ENCODE measurements at places on chromosomes 5 and 9.

DNA sequence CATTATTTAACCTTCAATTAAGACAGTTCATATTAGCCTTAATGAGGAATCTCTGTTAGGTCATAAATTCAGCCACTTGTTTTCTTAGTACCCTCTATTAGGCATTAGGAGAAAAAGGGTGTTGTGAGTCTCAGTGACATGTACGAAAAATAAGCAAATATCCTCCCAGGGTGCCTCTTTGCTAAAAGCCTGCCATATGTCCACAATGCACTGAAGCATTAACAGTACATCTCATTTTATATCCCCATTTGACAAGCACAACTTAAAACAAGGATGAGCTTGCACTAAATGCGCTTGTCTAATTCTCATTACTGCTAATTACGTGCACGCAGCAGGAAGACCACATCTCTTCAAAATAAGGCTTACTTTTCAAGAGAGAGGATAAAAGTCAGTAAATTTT, 48.4 kb upstream of the SRFBP1 start:
- DNase-seq: no peak

DNA sequence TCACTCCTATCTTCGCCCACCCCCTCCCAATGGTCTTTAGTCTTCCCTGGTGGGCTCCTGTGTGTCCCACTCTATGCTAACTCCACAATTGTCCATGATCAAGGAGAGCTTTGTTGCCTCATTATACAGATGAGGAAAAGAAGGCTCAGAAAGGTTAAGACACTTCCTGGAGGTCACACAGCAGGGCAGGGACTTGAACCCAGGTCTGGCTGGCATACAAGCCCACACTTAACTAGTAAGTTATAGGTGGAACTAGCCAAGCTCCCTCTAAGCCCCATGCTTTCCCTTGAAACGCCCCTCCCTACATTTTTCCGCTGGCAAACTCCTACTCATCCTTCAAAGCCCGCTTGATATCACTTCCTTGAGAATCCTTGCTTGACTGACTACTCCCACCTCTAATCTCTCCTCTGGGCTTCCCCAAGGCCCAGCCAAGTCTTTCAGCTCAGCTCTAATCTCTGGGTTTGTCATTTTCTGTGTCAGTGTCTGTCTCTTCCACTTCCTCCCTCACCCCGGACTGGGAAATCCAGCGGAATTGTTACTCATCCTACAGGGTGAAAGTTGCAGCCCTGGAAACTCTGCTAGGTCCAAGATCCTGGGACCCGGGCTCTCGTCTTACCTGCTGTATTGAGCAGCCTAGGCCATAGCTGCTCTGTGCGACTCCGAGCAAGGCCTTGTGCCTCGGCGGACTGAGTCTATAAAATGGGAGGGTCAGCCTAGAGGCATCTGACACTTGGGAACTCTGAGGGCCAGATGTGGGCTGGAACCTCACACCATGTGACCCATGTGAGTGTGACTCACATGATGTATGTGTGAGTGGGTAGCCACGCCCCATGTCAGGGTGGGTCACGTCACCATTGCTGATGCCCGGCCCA, 144.5 kb downstream of the GAPVD1 start:
- no peak for DNase-seq

- DNase-seq: no peak
Observed at GRCh38 chr5:14872070-14872989, 752 bp upstream of the ANKH start.

DNA sequence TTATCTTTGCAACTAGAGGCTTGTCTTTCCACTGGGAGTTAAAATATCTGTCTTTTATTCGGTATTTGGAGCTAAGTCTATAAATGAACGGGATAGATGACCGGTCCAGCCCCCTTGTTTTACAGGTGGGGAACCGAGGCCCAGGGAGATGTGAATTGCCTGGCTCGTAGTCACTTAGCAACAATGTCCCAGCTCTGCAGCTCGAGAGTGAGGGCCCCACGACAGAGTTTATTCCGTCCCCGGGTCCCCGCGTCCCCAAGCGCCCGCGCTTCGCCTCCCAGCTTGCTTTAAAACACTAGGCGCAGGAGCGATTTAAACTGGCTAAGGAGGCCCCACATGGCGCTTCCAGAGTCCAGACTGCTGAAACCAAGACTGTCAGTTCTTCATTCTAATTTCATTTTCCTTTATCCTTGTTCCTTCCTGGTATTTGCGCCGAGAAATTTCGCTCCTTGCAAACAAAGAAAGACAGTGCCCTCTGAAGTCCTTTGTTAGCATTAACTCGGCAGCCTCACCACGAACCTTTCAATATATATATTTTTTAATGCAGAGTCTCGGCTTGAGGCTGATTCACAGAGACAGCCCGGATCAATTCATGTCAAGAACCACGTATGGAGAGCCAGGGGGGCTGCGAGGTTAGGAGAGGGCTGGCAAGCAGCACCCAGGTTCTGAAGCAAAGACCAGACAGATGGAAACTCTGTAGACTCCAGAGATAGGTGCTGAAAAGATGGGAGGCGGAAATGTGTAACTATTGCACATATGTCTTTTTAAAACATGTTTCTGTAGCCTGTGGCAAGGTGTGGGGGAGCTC, 1.4 kb upstream of the ENC1 start:
- peak; percentile 95 for DNase-seq

- no peak for DNase-seq
Observed at GRCh38 chr5:150059623-150060022, 26.7 kb downstream of the CSF1R start.

DNA sequence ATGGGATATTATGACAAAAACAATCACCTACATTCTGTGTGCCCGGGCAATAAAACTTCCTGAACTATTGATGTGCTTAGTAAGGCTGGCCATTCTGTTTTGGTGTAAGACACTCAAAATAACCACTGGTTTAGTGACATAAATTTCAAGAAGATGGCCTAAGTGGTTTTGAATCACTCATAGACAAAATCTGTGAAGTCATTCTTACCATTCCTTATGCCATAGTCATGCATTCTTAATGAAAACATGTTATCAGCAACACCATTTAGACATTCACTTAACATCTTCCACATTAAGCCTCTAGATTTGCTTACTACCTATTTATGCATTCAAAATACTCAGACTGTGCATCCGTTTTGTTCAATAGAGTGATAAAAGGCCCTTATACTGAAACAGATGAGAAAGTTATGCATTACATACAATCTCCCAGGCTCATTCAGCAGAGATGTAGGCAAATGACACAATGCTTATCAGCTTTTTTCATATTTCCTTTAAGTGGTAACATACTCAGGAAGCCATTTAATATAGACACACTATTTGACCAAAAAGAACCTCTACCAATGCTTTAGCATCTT, 848.8 kb upstream of the DMAC1 start:
- DNase-seq: no peak

DNA sequence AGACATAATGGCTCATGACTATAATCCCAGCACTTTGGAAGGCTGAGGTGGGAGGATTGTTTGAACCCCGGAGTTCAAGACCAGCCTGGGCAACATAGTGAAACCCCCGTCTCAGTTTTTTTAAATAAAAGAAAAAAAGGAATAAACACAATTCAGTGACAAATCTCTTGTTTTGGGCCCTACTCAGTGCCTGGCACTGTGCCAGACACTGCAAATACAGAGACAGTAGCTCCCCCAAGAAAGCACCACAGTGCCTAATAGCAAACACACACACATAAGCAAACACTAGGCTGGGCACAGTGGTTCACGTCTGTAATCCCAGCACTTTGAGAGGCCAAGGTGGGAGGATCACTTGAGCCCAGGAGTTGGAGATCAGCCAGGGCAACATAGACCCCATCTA, 49.7 kb upstream of the GRHPR start:
- DNase-seq: no peak

GRCh38 chr5:79225026-79225425, 10.9 kb upstream of the JMY start:
- no peak for DNase-seq

DNA sequence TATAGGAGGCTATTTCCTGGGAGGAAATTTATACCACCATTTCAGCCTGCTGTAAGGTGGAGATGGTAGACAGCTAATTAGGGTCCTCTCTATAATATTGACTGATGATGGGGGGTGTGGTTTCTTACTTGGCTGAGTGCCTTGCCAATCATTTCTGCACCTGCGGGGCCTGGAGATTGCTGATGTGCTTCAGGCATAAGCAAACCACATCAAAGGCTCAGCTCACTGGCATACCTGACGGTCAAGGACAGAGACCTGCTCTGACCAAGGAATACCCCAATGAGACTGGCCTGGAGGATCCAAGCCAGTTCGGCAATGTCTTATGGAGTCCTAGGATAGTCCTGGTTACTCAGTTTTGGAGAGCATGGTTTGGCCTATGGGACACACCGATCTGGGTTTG, 29.5 kb downstream of the ANKH start:
- no peak for DNase-seq

Data from Kasumi-1 (cell line).